ENCODE measurements at places on chromosomes 3 and 15. TPM values are rescaled to one million over a fixed set of nuclear protein-coding genes. Genes with fewer than 3 reads are reported as not detected.

DNA sequence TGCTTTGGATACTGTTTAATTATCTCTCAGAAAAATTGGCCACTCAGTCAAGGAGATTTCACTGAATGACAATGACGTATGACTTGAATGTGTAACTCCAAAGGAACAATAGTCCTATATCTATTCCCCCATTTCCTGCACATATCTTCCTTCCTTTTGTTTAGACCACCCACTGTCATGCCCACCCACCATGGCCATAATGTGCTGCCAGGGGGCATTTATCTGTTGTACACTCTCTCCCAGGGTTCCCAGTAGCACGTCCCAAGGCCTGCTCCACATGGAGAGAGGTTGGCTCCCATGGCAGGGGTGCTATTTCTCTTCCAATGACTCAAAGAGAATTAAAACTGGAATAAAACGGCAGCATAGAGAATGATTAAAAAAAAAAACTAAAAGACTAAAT is 36.8 kb upstream of the CTNNB1 start:
- no peak for DNase-seq

- no peak for DNase-seq
Observed at GRCh38 chr3:550471-550870, 353.9 kb downstream of the CHL1 start.

DNA sequence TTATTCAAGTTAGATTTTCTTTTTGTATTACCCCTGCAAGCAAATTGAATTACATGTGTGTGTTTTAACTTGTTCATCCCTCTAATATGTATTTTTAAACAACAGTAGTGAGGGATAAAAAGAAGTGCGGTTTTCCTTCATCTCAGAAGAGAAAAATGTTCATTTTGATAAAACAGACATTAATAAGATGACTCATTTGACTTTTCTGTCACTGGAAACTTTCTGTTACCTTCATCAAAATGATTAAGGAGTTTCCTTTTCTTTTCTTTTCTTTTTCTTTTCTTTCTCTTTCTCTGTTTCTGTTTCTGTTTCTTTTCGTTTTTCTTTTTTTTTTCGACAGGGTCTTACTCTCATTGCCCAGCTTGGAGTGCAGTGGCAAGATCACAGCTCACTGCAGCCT is 53.0 kb downstream of the ECT2 start:
- no peak for DNase-seq

- no peak for DNase-seq
Observed at GRCh38 chr15:48993380-48993779, 29.7 kb upstream of the SHC4 start.

PLCH1 gene
- total RNA-seq, result 0.08 TPM

TM4SF1 gene
- total RNA-seq, result 56.2 TPM

PDCD7 gene
- 25.0 TPM for total RNA-seq

ROPN1 gene
- total RNA-seq, result not detected

CCR3 gene
- not detected for total RNA-seq
